ENCODE measurements at places on chromosomes 12 and 14. TPM values are rescaled to one million over a fixed set of nuclear protein-coding genes. Genes with fewer than 3 reads are reported as not detected.

GRCh38 chr12:77072833-77073495 lies 7.6 kb upstream of the E2F7 start:
- H3K4me3 ChIP-seq, result no peak overlapping the region
- no peak for DNase-seq
- H3K36me3 ChIP-seq, result no peaks in the 10 kb centered on the region
- H3K27ac ChIP-seq, result no peak overlapping the region

GRCh38 chr12:42916143-42916542 lies 326.6 kb upstream of the PRICKLE1 start:
- no peak for DNase-seq
- no peaks in the 10 kb centered on the region for H3K27me3 ChIP-seq
- no peaks in the 10 kb centered on the region for H3K36me3 ChIP-seq
- H3K27ac ChIP-seq, result no peak overlapping the region

The LMNTD1 gene
- total RNA-seq, result not detected

The PSMA3 gene
- total RNA-seq, result 73.7 TPM

- no peaks in the 10 kb centered on the region for H3K36me3 ChIP-seq
- no peak for DNase-seq
- H3K4me1 ChIP-seq, result no peaks in the 10 kb centered on the region
- no peak overlapping the region for H3K27ac ChIP-seq
- no peak overlapping the region for H3K4me3 ChIP-seq
Observed at GRCh38 chr14:94857950-94858349, 88.0 kb upstream of the GSC start.

The CCDC175 gene
- not detected for total RNA-seq

The NGDN gene
- 47.1 TPM for total RNA-seq

DNA sequence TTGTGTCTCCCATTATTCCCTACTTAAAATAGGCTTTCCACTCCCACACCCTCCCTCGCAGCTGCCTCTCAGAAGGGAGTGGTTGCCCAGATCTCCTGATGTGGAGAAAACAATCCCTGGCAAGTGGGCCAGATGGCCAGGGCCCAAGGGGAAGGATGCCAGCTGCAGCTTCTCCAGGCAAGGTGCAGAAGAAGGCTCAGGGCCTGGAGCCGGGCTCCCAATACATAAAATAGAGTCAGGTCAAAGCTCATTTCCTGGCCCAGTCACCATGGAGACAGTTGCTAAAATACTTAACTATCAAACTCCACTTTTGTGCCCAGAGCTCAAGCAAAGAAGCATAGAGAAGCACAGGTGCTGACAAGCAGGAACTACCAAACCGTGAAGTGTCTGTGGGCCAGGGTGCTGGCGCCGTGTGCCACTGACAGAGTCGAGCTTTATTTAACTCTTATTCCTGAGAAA lies 45.7 kb upstream of the ITPR2 start:
- H3K4me1 ChIP-seq, result peaks cover 21% of the 10 kb centered on the region
- no peak overlapping the region for H3K4me3 ChIP-seq
- H3K27me3 ChIP-seq, result no peaks in the 10 kb centered on the region
- DNase-seq, result no peak

The CYP27B1 gene
- total RNA-seq, result 1.7 TPM

The GLIPR1L2 gene
- total RNA-seq, result 1.2 TPM

GRCh38 chr12:94082690-94083089 lies 65.7 kb upstream of the PLXNC1 start:
- no peaks in the 10 kb centered on the region for H3K4me1 ChIP-seq
- H3K36me3 ChIP-seq, result no peaks in the 10 kb centered on the region
- no peak for DNase-seq

The AMDHD1 gene
- 0.49 TPM for total RNA-seq

- H3K36me3 ChIP-seq, result no peaks in the 10 kb centered on the region
- H3K4me1 ChIP-seq, result no peaks in the 10 kb centered on the region
- no peak overlapping the region for H3K27ac ChIP-seq
- H3K4me3 ChIP-seq, result no peak overlapping the region
- DNase-seq, result no peak
Observed at GRCh38 chr12:45458238-45458637, 242.3 kb downstream of the ANO6 start.

DNA sequence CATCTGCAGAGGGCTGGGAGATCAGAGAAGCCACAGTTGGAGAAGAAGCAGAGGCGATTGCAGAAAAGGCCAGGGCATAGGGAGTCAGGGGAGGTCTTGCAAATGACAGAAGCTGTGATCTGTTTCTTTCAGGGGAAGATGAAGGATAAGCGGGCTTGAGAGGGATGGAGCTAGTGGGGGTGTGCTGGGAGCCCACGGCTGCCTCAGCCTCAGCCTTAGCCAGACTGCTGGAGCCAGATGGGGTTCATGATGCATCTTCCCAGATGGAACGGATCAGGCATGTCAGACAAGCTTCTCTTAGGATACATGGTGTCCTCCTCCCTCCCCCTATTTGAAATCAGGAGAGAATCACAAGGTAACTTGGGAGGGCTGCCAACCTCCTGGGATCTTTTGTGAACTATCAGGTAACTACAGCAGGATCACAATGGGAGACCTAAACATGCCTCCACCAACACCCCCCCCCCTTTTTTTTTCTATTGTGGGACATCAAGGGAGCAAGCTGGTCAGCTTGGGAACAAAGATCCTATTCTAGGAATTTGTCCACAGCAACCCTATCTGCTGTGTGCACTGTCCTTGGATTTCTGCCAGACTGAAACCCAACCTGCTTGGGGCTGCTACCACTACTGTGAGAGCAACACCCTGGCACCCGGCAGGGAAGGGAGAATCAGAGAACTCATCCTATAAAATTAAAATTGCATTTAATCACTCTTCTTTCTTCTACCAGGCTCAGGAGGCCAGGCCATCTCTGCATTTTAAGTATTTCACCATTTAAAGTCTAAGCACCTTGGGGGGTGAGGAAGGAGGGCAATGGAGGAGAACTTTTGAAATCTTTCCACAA lies 10.7 kb upstream of the ATP2A2 start:
- no peaks in the 10 kb centered on the region for H3K27me3 ChIP-seq
- peaks cover 50% of the 10 kb centered on the region for H3K4me1 ChIP-seq
- H3K36me3 ChIP-seq, result no peaks in the 10 kb centered on the region

GRCh38 chr14:105536691-105537579 lies 10.6 kb downstream of the TMEM121 start:
- no peak overlapping the region for H3K4me3 ChIP-seq
- no peaks in the 10 kb centered on the region for H3K36me3 ChIP-seq
- no peak overlapping the region for H3K27ac ChIP-seq

- H3K36me3 ChIP-seq, result no peaks in the 10 kb centered on the region
- H3K4me3 ChIP-seq, result no peak overlapping the region
- H3K27ac ChIP-seq, result no peak overlapping the region
- DNase-seq, result no peak
- H3K27me3 ChIP-seq, result no peaks in the 10 kb centered on the region
- H3K4me1 ChIP-seq, result no peaks in the 10 kb centered on the region
Observed at GRCh38 chr12:8678661-8679111, 16.1 kb upstream of the MFAP5 start.

GRCh38 chr14:72786378-72787350 lies 107.2 kb downstream of the DPF3 start:
- no peaks in the 10 kb centered on the region for H3K4me1 ChIP-seq
- H3K36me3 ChIP-seq, result no peaks in the 10 kb centered on the region
- no peaks in the 10 kb centered on the region for H3K27me3 ChIP-seq
- DNase-seq, result peak; percentile 74

- H3K27me3 ChIP-seq, result no peaks in the 10 kb centered on the region
- H3K27ac ChIP-seq, result no peak overlapping the region
- no peak overlapping the region for H3K4me3 ChIP-seq
Observed at GRCh38 chr12:94145191-94145983, 3.0 kb upstream of the PLXNC1 start.

- no peak overlapping the region for H3K27ac ChIP-seq
- no peak for DNase-seq
- no peaks in the 10 kb centered on the region for H3K27me3 ChIP-seq
Observed at GRCh38 chr14:96630281-96630680, 128.1 kb downstream of the PAPOLA start.

DNA sequence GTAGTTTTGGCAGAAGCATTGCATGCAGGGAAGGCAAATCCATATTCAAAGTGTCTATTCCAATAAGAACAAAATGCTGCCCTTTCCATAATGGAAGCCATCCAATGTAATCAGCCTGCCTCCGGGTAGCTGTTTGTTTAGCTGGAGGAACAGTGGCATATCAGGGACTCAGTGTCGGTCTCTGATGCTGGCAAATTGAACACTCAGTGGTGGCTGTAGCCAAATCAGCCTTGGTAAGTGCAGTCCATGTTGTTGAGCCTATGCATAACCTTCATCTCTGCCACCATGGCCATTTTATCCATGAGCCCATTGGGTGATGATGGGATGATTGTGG lies 147.8 kb upstream of the MAX start:
- H3K4me1 ChIP-seq, result no peaks in the 10 kb centered on the region
- H3K4me3 ChIP-seq, result no peak overlapping the region
- no peaks in the 10 kb centered on the region for H3K36me3 ChIP-seq

The KRT85 gene
- total RNA-seq, result not detected

DNA sequence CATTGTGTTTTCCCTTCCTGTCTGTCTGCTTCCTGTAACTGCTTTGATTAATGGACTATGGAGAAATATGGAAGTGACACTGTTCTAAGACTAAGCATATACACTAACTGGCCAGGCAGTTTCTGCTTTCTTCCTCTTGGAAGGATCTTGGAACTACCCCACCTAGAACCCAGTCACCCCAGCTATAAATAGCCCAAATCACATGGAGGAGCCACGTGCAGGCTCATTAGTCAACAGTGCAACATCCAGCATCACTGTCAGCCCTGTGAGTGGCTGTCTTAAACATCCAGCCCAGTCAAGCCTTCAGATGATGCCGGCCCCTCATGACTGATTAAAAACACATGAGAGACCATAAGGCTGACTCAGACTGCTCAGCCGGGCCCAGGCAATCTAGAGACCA lies 39.2 kb downstream of the BCAT1 start:
- H3K27me3 ChIP-seq, result peaks cover 2% of the 10 kb centered on the region
- H3K4me1 ChIP-seq, result no peaks in the 10 kb centered on the region
- no peak for DNase-seq
- no peak overlapping the region for H3K27ac ChIP-seq
- no peak overlapping the region for H3K4me3 ChIP-seq

The CLEC2B gene
- 35.6 TPM for total RNA-seq

The GPR132 gene
- 9.1 TPM for total RNA-seq

The KRT73 gene
- total RNA-seq, result not detected

- no peak overlapping the region for H3K4me3 ChIP-seq
- H3K27ac ChIP-seq, result peak overlapping the region; percentile 83
- DNase-seq, result no peak
- H3K27me3 ChIP-seq, result no peaks in the 10 kb centered on the region
- H3K4me1 ChIP-seq, result peaks cover 48% of the 10 kb centered on the region
- H3K36me3 ChIP-seq, result no peaks in the 10 kb centered on the region
Observed at GRCh38 chr12:45234139-45234865, 18.4 kb downstream of the ANO6 start.

- H3K27me3 ChIP-seq, result no peaks in the 10 kb centered on the region
- H3K36me3 ChIP-seq, result no peaks in the 10 kb centered on the region
- H3K4me1 ChIP-seq, result no peaks in the 10 kb centered on the region
- no peak overlapping the region for H3K27ac ChIP-seq
- no peak for DNase-seq
Observed at GRCh38 chr14:105069522-105069870, 4.3 kb upstream of the GPR132 start.

The LARP4 gene
- total RNA-seq, result 38.5 TPM

- DNase-seq, result no peak
- H3K4me3 ChIP-seq, result no peak overlapping the region
- no peaks in the 10 kb centered on the region for H3K36me3 ChIP-seq
- H3K27ac ChIP-seq, result no peak overlapping the region
Observed at GRCh38 chr12:54940727-54941315, 43.7 kb downstream of the TESPA1 start.

DNA sequence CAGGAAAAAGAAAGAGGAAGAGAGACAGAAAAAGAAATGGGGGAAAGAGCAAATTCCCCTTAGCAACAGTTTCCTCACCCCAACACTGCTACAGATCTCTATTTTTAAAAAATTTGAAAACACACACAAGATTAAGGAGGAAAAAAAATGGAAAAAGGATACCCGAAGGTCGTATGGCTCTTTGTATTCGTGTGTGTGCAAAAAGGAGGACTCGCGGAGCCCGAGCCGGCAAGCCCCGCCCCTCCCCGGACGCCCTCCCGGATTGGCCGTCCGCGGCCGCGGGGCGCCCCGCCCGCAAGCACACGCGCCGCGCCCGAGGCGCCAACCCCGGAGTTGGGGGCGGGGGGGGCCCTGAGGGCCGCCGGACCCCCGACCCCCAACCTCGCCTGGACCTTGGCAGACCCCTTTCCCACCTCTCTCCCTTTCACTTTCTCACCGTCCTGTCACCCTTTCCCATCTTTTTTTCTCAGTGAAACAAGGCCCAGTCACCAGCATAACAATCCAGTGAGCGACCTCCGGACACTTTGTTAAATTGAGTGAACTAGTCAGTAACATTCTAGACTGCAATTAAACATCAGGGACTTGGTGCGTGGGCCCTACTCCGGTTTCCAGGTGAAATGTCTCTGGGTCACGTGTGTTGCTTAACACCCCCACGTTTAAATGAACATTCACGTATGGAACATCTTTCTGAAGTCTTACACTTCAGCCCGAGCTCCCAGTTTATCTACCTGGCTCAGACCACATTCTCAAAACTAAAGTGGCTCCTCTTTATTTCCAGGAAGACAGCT lies at the start of gene C14orf93:
C14orf93 (minus strand) TSS at position 205 of the 788 bp plus-strand sequence. CDS start 11,120 bp downstream, outside the sequence.
- no peaks in the 10 kb centered on the region for H3K36me3 ChIP-seq
- H3K27ac ChIP-seq, result peak within 1 kb of the TSS; percentile 83
- peaks cover 18% of the 10 kb centered on the region for H3K4me1 ChIP-seq
- H3K27me3 ChIP-seq, result no peaks in the 10 kb centered on the region
- no peak for DNase-seq

DNA sequence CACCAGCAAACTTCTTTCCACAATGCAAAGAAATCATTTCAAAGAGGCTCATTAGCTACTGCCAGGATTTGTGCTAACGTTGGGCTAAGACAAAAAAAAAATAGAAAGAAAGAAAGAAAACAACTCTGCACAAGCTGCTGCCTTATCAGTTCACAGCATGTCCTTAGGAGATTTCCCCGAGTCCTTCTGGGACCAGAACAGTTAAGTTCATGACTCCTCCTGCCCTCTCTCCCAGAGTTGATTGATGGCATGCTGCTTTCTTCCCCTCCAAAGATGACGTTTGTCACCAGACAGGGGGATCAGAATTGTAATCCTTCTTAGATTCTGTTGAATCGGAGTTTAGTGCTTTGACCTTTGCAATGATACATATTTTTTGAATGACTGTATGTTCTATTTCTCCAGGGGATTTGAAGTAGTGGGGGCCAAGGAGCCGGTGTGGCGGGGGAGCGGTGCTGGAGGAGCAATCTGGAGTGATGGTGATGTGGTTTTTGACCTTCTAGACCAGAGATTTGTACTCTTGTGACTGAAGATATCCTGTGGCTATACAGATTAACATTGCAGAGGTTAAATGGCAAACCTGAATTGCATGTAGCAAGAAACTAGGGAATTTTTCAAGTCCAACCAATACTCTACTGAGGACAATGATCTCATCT lies 409.2 kb upstream of the TMPO start:
- H3K4me1 ChIP-seq, result peaks cover 4% of the 10 kb centered on the region
- no peaks in the 10 kb centered on the region for H3K36me3 ChIP-seq
- H3K27ac ChIP-seq, result no peak overlapping the region

- no peak overlapping the region for H3K27ac ChIP-seq
- peaks cover 31% of the 10 kb centered on the region for H3K4me1 ChIP-seq
- DNase-seq, result no peak
- no peaks in the 10 kb centered on the region for H3K36me3 ChIP-seq
- no peak overlapping the region for H3K4me3 ChIP-seq
- no peaks in the 10 kb centered on the region for H3K27me3 ChIP-seq
Observed at GRCh38 chr12:42935090-42935489, 345.5 kb upstream of the PRICKLE1 start.

Data from vagina (tissue), 2 donors.